ENCODE measurements at places on chromosomes 2 and 18. TPM values are rescaled to one million over a fixed set of nuclear protein-coding genes. Genes with fewer than 3 reads are reported as not detected.

The SPP2 gene
- not detected for total RNA-seq

The WDPCP gene
- total RNA-seq, result 4.8 TPM

The ADCYAP1 gene
- not detected for total RNA-seq

The TMEM247 gene
- not detected for total RNA-seq

The DCAF17 gene
- 4.4 TPM for total RNA-seq

The DQX1 gene
- 1.3 TPM for total RNA-seq

The ODC1 gene
- 427 TPM for total RNA-seq

The CNGA3 gene
- not detected for total RNA-seq

The CREG2 gene
- total RNA-seq, result not detected

DNA sequence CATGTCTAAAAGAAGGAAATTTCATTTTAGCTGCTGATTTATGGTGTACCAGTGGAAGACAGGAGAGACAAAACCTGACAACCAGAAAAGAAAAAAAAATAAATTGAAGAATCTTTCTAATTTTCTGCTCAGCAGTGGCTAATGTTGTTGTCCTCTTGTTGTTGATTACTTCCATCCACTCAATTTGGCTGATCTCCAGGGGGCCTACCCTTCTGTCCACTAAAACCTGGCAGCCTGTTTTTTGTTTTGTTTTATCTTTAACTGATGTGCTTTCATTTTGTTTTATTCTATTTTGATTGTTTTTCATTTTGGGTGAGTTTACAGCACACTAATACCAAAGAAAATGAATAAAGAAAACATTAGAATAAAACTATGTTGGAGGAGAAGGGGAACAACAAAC lies 27.4 kb downstream of the TFPI start:
- no peak for DNase-seq

- no peak for DNase-seq
Measured at GRCh38 chr2:65514555-65515195, 82.3 kb upstream of the SPRED2 start.

DNA sequence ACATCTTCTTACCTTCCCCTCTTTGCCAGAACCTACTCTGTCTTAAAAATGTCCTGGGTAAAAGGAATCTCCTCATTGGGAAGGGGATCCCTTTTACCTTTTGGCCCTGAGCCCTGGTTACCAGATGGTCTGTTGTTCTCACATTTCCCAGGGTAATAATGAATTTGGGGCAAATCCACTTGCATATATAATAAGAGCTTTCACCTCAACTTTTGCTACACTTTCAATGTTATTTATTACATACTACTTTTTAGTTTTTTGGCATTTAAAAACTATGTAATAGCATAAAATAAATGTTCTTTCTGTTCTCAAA lies 15.0 kb downstream of the CERS6 start:
- no peak for DNase-seq

DNA sequence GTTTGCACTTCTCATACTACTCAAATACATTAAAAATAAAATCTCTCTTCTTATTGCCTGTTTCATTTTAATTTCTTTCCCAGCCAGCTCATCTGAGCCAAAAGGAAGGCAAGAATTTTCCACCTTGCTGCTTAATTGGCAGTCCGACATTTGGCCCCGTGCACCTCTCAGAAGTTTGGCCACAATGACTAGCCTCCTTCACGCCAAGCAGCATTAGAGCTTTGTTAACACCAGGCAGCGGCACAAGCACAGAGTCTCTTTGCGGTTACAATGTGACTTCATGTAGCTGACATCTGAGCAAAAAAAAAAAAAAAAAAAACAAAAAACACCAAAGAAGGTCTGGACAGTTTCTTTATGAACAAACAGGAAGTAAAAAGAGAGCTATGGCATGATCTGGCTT lies 248.9 kb downstream of the OSR1 start:
- DNase-seq, result no peak

DNA sequence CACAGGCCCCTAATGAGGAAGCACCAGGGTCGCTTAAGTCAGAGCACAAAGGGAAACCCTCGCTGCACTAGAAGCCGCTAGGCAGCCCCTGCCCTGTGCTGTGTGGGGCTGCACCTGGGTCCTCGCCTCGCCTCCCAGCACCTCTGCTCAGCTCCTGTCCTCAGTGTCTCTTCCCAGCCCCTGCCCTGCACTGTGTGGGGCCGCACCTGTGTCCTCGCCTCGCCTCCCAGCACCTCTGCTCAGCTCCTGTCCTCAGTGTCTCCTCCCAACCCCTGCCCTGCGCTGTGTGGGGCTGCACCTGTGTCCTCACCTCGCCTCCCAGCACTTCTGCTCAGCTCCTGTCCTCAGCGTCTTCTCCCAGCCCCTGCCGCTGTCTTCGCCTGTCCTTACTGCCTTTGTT lies 342.8 kb downstream of the EIPR1 start:
- DNase-seq, result no peak

- no peak for DNase-seq
Measured at GRCh38 chr2:241308267-241308666, 7.2 kb downstream of the HDLBP start.

DNA sequence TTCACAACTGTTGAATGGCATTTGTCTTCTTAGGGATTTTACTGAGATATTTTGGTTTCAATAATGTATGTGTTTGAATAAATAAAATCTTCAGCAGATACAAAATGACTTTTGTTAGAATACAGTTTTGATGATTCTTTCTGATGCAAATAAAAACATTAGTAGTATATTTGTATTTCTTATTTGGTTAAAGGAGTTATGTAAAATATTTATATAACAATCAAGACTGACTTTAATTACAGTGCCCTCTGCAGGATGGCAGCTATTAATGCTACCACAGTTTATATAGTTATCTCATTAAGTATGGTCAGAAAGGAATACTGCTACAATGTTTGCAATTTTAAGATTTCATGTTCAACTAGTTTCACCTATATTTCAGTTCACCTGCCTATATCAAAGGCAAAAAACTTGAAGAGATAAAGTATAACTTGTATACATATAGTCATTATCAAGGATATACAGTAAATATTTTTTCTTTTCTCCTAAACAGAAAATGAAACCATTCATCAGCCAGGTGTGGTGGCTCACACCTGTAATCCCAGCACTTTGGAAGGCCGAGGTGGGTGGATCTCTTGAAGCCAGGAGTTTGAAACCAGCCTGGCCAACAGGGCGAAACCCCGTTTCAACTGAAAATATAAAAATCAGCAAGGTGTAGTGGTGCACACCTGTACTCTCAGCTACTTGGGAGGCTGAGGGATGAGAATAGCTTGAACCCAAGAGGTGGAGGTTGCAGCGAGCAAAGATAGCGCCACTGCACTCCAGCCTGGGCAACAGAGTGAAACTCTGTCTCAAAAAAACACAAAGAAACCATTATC lies 19.8 kb downstream of the ARL5A start:
- peak; percentile 35 for DNase-seq

GRCh38 chr2:219496247-219496824 lies 2.4 kb upstream of the GMPPA start:
- no peak for DNase-seq

- DNase-seq, result no peak
Measured at GRCh38 chr2:240511351-240512108, 46.3 kb downstream of the ANKMY1 start.

- DNase-seq, result no peak
Measured at GRCh38 chr18:40608226-40608625, 1346.8 kb upstream of the PIK3C3 start.

- no peak for DNase-seq
Measured at GRCh38 chr2:173161040-173161439, 85.4 kb downstream of the MAP3K20 start.

- no peak for DNase-seq
Measured at GRCh38 chr2:125842041-125842440, 813.9 kb upstream of the GYPC start.

- DNase-seq, result no peak
Measured at GRCh38 chr2:240632306-240632721, 7.0 kb downstream of the GPR35 start.

DNA sequence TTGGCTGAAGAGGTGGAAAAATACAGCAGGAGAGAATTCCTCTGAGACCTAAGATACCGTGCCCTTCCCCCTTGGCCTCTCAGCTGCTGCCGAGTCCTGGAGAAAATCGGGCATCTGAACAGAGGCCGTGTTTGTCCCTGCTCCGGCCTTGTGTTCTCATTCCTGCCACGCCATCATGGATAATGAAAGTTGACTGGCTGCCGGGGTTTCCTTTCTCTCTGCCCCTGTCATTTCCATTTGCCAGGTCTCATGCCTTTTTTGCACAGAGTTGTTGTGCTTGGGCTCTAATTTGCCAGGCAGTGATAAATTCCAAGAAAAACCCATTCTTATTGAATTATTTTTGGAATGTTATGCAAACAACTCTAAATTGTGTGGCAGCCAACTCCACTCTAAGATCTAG lies 496.9 kb upstream of the TNP1 start:
- no peak for DNase-seq

- no peak for DNase-seq
Measured at GRCh38 chr18:72419914-72420313, 124.2 kb downstream of the CBLN2 start.

DNA sequence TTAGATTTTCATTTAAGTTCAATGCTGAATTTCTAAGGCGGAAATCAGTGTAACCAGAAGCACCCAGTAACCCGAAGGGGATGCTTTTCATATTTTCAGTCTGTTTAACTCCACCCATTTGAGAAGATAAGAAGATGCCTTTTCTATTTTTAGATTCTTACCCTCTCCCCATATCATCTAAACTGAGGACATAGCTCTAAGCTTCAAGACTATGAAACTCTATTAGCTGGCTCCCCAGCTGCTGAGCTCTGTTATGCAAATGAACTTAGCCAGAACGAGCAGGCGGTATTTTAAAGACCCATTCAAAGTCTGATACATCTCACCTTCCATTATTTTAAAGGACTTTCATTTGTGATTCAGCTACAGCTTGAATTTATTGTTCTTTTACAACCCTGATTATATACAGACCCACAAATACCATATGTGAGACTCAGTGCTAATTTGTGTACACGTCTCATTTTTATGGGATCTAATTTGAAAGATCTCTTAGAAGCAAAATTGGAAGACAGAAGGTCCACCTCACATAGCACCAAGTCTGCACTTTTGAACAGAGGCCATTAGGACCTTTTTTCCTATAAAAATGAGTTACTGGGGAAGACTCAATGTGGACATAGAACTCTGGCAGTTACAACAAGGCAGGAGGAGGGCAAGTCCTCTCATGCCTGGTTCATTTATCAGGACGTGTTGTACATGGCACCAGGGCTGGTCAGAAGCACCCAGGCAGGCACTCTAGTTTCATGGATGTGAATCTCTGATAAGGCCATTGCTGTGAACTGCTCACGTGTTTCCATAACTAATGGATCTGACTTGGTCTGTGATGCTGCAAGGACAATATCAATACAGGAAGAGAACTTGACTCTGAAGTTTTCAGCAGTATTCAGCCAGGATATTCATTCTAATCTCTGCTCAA lies 16.3 kb downstream of the CDC42EP3 start:
- DNase-seq, result no peak

- no peak for DNase-seq
Measured at GRCh38 chr2:11983870-11984269, 237.4 kb downstream of the LPIN1 start.

DNA sequence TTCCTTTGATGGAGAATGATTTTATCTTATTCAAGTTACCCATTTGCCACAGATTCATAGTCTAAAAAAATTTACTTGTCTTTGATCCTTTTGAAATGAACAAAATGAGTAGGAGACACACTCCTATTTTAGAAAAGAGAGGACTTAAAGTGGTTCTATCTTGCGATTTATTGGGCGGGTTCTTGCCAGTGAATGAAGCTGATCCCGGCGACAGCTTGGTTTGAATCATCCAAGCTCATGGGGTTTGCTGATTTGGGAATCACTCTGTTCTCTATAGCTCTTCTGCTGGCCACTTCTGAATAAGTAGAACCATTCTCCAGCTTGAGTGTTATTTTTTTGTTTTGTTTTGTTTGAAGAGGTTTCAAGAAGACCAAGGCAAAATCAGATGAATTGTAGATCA lies 25.5 kb upstream of the PPP1CB start:
- no peak for DNase-seq

GRCh38 chr2:41894563-41895333 lies 153.1 kb upstream of the PKDCC start:
- DNase-seq, result peak; percentile 64
